Stimulated activated CD4-positive, alpha-beta T cell treated with anti-CD3 and anti-CD28 coated beads, Interleukin-15, amount 100 ng/mL, for 1 hour (primary cell): ENCODE measurements at places on chromosomes 7 and 10.

DNA sequence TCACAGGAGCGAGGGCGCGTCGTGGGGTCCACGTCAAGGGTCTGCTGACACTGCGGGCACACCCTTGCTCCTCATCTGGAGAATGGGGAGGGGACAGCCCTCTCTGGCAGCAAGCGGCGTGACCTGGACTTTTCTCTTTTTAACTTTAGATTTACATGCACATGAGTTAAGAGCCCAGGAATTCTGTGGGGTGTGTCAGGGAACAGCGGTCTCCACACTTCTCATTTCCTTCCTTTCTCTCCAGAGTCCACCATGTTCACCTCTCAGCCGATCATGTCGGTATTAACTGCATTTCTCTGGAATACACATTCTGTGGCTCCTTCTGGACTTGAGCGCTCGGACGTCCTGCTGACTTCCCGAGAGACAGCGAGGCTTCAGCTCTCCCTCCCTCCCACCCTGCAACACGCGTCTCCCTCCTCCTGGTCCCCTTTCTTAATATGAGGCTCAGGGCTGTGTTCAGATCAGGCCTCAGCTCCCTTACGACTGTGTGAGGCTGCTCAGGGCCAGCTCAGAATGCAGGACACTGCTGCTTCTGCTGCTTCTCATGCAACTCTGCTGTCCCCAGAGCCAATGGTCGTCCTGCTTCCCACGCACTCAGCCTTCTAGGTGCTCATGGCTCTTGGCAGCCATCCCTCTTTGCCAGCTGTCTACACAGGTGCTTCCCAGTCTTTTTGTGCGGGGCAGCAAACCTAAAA is 261.3 kb downstream of the ELFN1 start:
- DNase-seq = no peak

- no peak for DNase-seq
Measured at GRCh38 chr7:48964074-48964473, 39.7 kb downstream of the CDC14C start.

DNA sequence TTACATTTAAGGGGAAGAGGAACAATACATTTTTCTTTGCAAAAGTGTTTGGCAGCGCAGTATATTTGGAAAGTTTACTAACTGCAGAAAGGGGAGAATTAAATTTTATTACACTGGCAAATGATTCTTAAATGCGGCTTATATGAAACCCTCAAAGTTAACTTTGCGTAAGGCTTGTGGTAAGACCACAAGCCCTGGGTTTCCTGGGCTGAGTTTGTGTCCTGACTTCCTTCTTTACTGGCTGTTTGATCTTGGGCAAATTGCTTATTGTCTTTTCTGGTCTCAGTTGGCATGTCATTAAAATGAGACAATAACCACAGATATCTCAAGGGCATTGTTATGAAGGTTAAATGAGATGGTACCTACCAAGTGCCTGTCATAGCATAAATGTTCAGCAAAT is 106.8 kb downstream of the GLRX3 start:
- no peak for DNase-seq

DNA sequence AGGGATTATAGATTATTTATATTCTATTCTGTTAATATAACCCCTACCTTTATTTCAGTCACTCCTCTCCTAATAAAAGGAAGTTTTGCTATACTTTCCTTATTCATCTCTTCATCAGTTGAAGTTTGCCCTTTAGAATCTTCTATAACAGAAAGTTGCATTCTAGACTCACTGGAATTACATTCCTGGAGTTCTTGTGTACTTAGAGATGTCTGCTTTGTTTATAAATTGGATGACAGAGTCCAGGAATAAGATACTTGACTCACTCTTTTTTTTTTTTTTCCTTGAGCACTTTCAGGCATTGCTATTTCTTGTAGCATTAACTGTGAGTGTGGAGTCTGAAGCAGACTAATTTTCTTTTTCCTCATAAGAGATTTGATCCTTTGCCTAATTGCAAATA is 640.8 kb downstream of the XPNPEP1 start:
- no peak for DNase-seq

DNA sequence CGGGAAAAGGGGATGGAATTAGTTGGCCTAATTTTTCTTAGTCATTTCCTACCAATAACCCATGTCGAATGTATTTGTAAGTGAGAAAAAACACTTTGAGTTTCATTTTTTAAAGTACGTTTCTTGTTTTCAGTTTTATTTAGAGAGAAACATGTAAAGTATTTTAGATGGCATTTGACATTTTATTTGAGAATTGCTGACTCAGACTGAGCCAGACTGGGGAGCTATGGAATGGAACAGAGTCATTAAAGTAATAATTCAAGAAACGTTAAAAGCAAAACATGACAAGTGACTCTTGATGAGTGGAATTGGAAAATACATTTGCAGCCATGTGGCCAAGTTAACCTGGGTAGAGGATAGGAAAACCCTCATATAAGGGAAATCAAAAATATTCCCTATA is 286.1 kb upstream of the NPSR1 start:
- no peak for DNase-seq

DNA sequence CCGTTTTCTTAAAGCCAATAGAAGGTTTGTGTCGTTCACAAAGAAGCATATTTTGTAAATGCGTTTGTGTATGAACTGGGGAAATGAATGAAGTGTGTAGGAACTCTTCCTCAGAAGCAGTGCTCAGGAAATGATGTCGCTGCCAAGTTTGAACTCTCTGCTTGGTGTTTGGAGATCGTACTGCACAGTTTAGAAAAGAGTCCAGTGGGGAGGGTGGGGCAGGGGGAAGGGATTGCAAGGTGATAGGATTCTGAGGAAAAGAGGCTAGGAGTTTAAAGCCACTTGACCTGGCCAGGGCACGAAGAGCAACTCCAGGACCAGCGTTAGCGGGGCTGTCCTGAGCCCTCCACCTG is 122.2 kb downstream of the CUBN start:
- DNase-seq = no peak

DNA sequence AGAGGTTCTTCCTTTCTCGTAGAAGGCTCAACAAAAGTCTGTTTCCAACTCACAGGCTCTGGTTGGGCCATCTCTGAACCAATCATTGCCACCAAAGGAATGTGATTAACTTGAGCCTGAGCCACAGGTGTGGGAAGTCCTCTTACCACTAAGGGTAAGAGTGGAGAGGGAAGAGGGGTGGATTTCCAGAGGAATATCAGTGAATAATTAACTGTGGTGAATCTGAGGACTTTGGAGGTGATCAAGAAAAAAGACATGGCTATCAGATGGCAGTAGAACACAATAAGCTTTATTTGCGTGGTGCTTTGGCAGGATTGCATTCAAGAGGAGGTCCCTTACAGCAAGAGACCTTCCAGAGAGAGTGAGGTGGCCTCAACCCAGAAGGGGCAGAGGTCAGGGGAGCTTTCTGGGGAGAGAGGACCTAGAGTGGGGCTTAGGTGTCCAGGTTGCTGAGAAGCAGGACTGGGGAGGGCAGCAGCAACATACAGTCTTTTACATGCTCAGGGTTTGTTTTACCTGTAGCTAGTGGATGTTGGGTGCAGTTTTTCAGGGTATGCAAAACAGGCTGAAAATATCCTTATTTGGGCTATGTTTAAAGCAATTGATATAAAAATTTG is 61.4 kb downstream of the BBS9 start:
- no peak for DNase-seq

DNA sequence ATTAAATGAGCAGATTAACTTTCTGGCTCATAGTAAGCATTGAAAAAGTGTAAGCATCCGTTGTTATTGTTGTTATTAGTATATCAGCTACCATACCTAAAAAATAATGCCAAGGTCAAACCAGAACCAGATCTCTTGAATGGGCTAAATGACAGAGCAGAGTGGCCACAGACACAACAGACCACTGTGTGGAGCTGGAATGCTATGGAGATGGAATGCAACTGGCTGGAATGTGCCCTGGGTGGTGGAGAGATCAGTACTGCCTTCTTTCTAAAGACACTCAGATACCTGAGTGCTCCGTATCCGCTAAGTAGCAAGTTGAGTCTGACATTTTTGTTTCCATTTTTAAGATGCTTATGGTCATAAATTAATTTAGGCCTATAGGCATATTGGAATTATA is 20.5 kb upstream of the DNAJB12 start:
- DNase-seq = no peak

DNA sequence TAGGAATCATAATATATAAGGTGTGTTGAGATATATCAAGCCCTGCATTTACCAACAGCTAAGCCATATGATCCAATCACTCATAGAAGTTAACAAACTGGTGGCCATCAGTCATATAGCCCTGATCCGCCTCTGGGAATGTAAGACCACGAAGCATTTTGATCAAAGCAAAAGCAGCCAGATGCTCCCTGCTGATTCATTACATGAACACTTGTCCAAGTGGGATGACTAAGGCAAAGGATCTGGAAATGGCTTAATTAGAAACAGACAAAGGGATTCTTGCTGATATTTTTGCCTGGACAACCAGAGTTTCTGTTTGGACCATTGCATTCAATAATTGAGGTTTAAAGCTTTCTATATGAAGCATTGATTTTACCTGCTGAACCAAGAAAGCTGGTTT is 535.5 kb downstream of the GPAM start:
- DNase-seq = no peak

- no peak for DNase-seq
Measured at GRCh38 chr10:129498680-129499079, 31.6 kb downstream of the MGMT start.
